Thymus (tissue), 14 donors: ENCODE measurements at places on chromosomes 16 and 17.

GRCh38 chr17:17983376-17983775 lies 10.7 kb downstream of the DRC3 start:
- no peak for DNase-seq

DNA sequence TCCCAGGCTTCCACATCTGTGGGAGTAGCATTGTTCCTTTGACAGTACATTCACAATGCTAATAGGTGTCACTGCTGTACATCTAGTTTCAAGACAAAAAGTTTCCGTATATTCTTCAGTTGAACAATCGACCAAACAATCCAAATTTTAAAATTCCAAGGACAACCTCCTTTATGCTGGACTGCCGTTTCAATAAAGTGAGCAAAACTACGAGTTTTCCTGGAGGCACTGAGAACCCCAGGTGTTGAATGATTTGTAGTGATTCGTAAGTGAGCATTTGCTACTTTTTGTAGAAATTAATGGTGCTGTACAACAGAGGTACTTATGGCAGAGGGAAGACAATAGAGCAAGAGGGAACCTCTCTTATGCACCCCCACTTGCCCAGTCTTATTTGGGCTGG lies 71.2 kb upstream of the NACA2 start:
- no peak for DNase-seq

DNA sequence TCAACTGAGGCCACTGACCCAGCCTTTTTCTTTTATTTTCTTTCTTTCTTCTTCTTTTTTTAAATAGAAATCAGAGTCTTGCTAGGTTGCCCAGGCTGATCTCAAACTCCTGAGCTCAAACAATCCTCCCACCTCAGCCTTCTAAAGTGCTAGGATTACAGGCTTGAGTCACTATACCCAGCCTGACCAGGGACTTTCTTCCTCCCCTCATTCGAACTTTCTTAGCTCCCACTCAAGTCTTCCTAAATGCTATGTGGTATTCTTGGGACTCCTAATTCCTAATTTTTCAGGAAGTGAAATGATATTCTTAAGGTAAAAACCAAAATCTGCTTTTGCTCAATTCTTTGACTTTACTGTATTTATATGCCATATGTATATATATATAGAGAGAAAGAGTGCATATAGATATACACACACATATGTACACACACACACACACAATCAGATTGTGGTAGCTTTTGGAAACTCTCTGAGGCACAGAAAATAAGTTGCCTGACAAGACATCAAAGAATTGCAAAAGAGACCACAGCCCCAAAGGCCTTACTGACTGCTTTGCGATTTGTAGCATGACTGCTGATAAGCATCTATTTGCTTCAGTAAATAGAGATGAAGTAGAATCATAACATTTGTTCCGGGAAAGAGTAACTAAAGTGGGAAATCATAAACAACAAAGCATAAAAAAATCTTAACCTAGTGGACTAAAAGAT lies 9.5 kb upstream of the AMZ2 start:
- no peak for DNase-seq

- no peak for DNase-seq
Observed at GRCh38 chr17:56635641-56636040, 42.1 kb downstream of the NOG start.

DNA sequence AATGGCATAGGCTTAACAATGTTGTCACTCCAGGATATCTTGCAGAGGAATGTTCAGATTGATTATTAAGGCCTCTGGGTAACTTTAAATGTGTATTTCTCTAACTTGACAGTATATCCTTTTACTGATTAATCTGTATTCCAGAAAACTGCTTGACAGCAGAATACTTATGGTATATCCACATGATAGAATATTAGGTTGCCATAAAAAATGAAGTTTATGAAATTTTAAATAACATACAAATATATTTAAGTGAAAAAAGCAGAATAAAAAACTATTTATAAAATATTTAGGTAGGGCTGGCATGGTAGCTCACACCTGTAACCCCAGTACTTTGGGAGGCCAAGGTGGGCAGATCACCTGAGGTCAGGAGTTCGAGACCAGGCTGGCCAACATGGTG lies 106.7 kb downstream of the TRIM37 start:
- DNase-seq, result no peak

DNA sequence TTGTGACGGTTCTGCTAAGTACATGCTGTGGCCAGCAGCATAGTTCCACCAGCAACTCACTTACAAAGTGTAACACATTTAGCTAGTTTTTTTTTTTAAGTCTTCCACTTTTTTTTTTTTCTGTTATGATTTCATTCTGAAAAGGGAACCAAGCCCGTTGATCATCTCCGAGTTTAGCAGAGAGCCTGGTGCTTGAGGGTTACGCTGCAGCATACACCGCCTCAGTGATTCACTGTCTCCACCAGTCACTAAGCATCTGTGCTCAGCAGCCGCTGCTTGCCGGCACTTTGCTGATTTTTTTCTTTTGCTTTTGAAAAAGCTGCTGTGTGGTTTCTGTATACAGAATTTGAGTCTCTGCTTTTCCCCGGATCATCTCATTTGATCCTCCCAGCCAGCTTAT lies 194.5 kb upstream of the CDH13 start:
- no peak for DNase-seq

DNA sequence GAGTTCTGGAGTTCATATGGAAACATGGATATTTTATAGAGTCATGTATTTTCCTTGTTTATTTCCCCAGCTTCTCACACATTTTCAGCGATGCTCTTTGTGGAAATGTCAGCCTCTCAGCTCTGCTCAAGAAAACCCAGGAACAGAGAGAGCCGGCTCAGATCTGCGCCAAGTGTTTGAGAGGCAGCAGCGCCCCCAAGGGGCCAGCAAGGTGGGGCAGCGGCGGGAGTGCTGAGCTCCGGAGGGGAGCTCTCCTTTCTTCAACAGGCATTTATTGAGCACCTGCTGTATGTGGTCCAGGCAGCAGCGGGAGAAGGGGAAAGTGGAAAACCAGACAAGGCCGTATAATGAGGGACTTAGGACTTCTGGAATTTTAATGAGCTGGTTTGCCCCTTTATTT lies 421.1 kb upstream of the C16orf82 start:
- DNase-seq, result no peak

DNA sequence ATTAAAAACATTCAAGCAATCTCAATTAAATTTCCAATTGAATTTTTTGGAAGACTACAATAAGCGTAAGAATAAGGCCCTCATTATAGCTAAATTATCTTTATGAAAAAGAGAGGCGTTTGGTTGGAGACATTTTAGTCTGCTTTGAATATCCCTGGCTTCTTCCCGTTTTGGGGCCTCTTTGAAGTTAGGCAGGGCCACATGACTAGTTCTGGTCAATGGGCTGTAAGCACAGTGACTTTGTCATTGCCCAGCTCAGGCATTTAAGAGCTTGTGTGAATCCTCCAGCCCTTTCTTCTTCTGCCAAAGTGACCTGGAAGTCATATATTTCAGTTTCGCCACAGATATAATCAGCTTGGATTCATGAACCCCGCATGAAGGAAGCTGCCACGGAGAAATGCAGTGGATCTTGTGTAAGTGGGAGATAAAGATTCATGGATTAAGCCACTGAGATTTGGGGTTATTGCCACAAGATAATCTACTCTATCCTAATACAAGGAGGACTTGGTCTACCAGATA lies 21.7 kb upstream of the UBTF start:
- DNase-seq, result no peak

DNA sequence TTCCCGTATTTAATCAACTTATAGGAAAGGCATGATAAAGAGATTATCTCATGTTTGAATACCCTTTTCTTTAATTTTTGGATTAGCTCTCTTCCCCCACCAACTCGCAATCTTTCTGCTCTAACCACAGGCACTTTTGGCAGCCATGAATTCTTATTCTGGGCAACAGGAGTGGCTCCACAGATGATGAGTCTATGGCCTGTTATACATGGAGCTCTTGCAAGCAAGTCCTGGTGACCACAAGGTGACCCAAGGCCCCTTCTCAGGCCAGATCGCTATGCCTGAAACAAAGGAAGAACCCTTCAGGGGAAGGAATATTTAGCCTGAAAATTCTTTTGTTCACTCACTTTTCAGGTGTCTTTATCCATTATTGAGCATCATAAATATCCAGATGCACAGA lies 10.8 kb upstream of the ZNF267 start:
- DNase-seq, result no peak

GRCh38 chr17:15776871-15777270 lies 44.8 kb downstream of the TBC1D26 start:
- DNase-seq, result no peak

DNA sequence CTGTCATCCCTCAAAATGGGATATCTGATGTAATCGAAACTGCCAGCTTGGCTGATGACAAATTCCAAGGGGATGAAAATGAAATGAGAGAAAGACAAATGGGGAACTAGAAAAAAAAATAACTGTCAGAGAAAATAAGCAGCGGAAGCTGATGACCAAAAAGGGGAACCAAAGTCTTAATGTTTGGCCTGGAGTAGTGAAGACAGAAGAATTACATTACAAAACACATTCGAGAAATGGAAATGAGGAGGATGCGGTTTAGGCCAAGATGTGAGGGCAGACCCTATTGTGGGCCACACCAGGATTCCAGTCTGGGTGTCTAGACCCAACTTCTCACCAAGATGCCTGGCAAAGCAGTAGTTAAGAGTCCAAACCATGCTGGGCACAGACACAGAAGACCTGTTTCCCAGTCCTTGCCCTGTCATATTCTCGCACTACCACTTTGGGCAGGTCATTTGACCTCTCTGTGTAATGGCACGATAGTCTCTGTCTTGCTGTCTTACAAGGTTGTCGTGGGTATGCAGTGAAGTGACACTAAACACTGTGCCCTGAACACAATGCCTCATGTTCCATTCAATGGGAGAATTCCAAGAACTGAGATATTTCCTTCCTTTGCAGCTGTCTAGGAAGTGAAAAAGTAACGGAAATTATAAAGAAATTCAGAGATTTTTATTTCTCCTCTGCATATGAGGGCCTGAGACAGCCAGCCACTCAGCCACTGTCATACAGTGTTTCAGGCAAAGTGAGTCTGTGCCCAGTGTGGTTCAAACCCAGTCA lies 12.3 kb upstream of the CCL2 start:
- DNase-seq, result no peak

GRCh38 chr16:85477801-85478363 lies 135.2 kb upstream of the GSE1 start:
- DNase-seq, result no peak

- DNase-seq, result no peak
Observed at GRCh38 chr17:65953316-65954147, 238.4 kb downstream of the CEP112 start.

DNA sequence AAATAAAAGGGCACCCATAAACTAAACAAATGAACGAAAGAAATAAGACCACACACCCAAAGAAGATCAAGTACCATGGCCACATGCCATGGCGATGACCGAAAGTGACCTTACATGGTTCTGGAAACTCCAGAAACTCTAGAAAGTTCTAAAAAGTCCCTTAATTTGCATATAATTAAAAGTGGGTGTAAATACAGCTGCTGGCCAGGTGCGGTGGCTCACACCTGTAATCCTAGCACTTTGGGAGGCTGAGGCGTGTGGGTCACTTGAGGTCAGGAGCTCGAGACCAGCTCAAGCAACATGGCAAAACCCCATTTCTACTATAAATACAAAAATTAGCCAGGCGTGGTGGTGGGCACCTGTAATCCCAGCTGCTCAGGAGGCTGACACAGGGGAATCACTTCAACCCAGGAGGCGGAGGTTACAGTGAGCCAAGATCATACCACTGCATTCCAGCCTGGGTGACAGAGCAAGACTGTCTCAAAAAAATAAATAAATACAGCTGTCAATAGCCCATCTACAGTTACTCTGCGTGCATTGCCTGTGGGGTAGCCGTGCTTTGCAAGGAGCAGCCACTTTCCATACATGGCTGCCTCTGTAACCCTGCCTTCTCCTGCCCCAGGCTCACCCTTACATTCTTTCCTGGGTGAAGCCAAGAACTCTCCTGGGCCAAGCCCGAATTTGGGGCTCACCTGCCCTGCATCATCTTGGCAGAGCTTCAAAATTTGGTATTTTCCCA lies 7.2 kb upstream of the ZNF778 start:
- DNase-seq, result no peak

- no peak for DNase-seq
Observed at GRCh38 chr17:45222289-45222995, 757 bp downstream of the FMNL1 start.

DNA sequence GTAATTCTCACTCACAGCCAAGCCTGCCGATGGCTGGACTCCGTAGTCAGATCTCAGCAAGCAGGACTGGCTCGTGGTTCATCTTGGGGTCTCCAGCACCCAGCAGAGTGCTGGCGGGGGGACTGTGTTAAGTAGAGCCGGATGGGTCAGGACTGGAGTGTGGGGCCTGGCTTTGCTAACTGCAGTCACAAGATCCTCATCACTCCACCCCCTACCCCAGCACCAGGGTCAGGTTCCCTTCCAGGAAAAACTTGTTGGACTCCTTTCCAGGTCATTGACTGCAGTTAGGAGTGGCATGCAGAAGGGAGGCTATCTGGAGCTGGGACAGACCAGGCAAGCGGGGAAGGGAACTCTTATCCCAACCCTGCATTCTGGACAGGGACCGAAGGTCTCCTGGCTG lies 6.0 kb downstream of the CIITA start:
- DNase-seq, result no peak

- DNase-seq, result no peak
Observed at GRCh38 chr16:10305912-10306311, 79.9 kb upstream of the ATF7IP2 start.

DNA sequence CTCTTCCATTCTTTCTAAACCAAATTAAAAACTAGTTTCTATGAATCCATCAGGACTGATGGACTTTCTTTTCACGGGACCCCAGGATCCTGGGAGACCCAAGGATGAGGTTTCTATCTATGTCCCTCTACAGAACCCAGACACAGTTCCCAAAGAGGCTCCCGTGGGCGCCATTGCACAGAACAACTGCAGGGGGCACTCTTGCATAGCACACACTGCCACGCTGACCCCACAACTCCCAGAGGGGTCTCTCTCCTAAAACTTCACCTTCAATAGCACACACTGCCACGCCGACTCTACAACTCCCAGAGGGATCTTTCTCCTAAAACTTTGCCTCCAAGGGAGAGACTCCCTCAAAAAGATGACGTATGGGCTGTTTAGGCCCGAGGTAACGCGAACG lies 9.0 kb downstream of the ABR start:
- DNase-seq, result no peak

DNA sequence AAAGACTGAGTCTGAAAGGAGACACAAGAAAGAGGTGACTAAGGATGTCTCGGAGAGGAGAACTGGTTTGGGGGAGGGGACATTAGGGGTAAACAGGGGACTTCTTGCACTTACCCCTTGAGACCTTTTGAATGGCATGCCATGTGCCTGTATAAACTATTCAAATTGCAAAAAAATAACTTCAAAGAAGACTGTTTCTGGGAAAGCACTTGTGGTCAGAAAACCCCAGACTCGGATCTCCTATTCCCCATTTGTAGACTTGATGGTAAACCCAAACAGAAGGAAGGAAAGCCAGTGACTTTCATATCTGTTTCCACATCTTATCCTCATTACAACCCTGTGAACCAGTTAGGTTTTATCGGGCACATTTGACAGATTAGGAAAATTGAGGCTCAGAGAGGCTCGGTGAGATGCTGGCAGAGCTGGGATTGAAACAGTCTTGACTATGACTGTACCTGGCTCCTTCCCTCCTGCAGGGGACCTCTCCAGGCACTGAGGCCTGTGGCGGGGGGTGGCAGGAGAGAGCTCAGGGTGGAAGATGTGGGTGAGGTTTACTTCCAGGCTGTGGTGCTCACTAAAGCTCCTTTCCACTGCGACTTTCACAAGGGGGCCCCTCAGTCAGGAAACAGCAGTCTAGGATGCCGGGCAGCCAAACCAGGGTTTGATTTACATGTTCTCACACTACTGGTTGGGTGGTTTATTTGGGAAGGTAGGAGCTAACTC lies 30.5 kb upstream of the PLCG2 start:
- peak; percentile 37 for DNase-seq
